ENCODE measurements at places on chromosomes 1 and 21.
A peak's percentile ranks its signal among the peaks of the same experiment; 100 is the strongest.

GRCh38 chr1:53176452-53177208, 20.0 kb upstream of the CPT2 start:
- DNase-seq = peak; percentile 49

- DNase-seq = no peak
These were observed 369.9 kb upstream of the LRRC7 start for GRCh38 chr1:69197816-69198215.

GRCh38 chr1:104932030-104932915, 1182.6 kb downstream of the AMY1C start:
- DNase-seq = no peak

GRCh38 chr1:170593173-170594011, 61.4 kb downstream of the GORAB start:
- no peak for DNase-seq

DNA sequence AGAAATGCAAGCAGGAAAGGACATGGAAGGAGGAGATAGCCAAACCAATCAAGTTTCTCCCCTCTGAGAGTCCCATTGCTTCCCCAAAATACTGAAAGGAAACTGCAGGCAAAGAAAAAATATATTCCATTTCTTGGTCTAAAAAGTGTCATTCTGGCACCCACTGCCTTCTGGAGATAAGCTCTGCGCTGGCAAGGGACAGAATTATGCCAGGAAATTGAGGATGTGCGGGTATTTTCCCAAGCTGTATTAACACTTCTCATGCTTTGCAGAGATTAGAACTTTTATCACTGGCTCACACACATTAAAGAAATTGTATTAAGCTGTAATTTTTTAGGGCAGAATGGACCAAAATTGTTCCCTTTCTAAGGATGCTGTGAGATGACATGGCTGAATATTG, 381.2 kb upstream of the DUSP10 start:
- no peak for DNase-seq

GRCh38 chr1:158611916-158612315, 6.8 kb downstream of the OR10Z1 start:
- DNase-seq = no peak

DNA sequence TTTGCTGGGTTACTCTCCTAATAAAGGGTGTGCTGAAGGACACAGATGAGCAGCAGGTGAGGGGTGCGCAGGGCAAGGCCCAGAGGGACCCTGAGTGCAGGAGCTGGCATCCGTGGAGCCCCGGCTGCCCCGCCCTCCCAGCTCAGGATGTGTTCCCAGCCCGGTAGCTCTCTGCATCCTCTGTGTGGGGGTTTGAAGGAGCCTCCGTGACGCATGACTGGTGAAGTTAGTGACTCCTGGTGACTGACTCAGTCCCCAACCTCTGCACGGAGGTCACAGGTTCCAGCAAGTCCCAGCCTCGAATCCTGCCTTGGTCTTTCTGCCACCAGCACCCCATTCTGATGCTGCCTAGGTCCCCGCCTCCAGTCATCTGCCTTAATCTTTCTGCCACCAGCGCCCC, 21.6 kb upstream of the TSPEAR start:
- no peak for DNase-seq

- DNase-seq = no peak
These were observed 68.6 kb upstream of the HSPA13 start for GRCh38 chr21:14451546-14451945.

DNA sequence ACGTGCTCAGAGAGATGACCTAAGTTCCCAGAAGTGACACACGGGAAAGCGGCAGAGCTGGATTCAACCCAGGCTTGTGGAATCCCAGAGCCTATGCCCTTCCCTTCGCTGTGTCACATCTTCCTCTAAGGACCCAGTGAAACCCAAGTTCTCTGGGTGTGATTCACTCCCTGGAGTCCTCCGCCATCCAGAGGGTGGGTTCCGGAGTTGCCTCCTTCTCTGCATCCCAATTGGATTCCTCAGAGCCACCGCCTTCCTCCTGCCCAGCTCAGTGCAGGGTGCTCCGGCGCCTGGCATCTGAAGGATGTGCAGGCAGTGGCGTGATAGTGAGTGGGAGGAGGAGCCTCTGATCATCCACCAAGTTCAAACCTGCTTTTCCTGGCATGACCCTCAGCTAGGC, 20.7 kb upstream of the RCC2 start:
- no peak for DNase-seq

- DNase-seq = no peak
These were observed 9.8 kb upstream of the DMBX1 start for GRCh38 chr1:46479744-46480350.

GRCh38 chr1:213519098-213519497, 468.1 kb downstream of the RPS6KC1 start:
- DNase-seq = no peak
